Endodermal cell (in vitro differentiated cells): ENCODE measurements at places on chromosomes 11 and 22.

GRCh38 chr11:119218141-119218878 is 12.2 kb downstream of the CBL start:
- no peak overlapping the region for H3K27ac ChIP-seq
- no peaks in the 10 kb centered on the region for H3K36me3 ChIP-seq
- peak; percentile 2 for DNase-seq
- no peak overlapping the region for H3K4me3 ChIP-seq
- no peaks in the 10 kb centered on the region for H3K4me1 ChIP-seq
- H3K27me3 ChIP-seq, result no peaks in the 10 kb centered on the region

DNA sequence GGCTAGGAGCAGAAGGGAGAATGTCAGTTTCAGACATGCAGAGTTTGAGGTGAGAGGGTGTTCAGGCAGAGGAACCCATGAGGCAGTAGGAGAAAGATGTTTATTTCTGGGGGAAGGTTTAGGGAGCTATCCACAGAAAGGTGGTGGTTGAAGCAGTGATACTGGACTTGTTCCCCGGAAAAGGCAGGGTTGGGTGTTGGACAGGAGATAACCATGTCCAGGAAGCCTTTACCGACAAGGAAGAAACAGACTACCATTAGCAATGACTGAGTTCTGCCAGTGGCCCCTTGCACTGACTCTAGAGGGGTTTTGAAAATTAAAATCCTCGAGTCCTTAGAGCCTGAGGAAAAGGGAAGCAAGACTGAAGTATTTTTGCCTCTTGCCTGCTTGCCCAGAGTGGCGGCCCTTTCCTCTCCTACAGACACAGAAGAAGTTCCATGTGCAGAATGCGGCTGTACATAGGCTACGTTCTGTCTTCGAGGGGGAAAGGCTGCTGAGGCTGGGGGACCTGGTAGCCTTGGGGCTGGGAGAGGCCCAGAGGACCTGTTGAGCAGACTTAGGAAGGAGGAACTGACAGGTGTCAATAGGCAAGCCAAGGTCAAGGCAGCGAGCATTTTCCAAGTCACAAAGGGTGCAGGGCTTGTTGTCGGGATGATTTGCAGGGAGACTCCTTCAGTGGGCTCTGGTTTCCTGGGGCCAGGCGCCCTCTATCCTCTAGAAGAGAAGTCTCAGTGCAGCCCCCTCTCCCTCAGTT is 146.7 kb downstream of the LDLRAD3 start:
- peaks cover 39% of the 10 kb centered on the region for H3K36me3 ChIP-seq
- H3K4me1 ChIP-seq, result no peaks in the 10 kb centered on the region
- H3K27ac ChIP-seq, result no peak overlapping the region

DNA sequence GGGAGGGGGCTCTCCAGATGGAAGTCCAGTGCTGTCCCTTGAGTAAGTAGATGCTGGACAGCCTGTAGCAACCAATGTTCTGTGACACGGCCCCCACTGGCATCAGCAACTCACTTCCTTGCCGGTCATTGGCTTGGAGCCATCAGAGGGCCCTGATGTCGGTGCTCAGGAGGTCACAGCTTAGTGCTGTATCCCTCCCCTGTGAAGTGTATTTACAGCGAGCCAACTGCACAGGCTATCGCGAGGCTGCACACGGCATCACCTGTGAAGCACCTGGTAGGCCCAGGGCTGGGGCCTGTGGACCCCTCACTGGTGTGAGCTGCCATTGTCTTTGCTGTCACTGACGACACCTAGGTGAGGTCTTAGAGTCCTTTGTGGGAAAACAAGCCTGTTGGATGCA is 13.4 kb upstream of the ACR start:
- H3K4me1 ChIP-seq, result no peaks in the 10 kb centered on the region
- H3K27me3 ChIP-seq, result peaks cover 30% of the 10 kb centered on the region
- no peak overlapping the region for H3K4me3 ChIP-seq
- no peak overlapping the region for H3K27ac ChIP-seq
- H3K36me3 ChIP-seq, result peaks cover 5% of the 10 kb centered on the region

GRCh38 chr11:9069862-9070470 is 21.4 kb downstream of the SCUBE2 start:
- H3K36me3 ChIP-seq, result no peaks in the 10 kb centered on the region
- H3K4me3 ChIP-seq, result no peak overlapping the region
- peaks cover 5% of the 10 kb centered on the region for H3K27me3 ChIP-seq
- H3K27ac ChIP-seq, result no peak overlapping the region

- H3K27me3 ChIP-seq, result peaks cover 61% of the 10 kb centered on the region
- no peaks in the 10 kb centered on the region for H3K4me1 ChIP-seq
- peak; percentile 75 for DNase-seq
- no peaks in the 10 kb centered on the region for H3K36me3 ChIP-seq
- H3K27ac ChIP-seq, result no peak within 1 kb of the TSS
- peak within 1 kb of the TSS; percentile 92 for H3K4me3 ChIP-seq
These were observed at the start of gene PLEKHA7 for GRCh38 chr11:17014321-17014832. Gene PLEKHA7, minus strand, starts transcription at chr11:17014414. Its CDS starts 13 bp downstream, at chr11:17014401.

GRCh38 chr11:93278976-93279375 is 51.6 kb upstream of the DEUP1 start:
- no peak overlapping the region for H3K27ac ChIP-seq
- no peaks in the 10 kb centered on the region for H3K36me3 ChIP-seq
- H3K4me3 ChIP-seq, result no peak overlapping the region
- H3K4me1 ChIP-seq, result no peaks in the 10 kb centered on the region

GRCh38 chr11:94279996-94280395 is 24.4 kb upstream of the IZUMO1R start:
- no peak overlapping the region for H3K27ac ChIP-seq
- peaks cover 5% of the 10 kb centered on the region for H3K4me1 ChIP-seq
- no peaks in the 10 kb centered on the region for H3K27me3 ChIP-seq
- no peaks in the 10 kb centered on the region for H3K36me3 ChIP-seq

DNA sequence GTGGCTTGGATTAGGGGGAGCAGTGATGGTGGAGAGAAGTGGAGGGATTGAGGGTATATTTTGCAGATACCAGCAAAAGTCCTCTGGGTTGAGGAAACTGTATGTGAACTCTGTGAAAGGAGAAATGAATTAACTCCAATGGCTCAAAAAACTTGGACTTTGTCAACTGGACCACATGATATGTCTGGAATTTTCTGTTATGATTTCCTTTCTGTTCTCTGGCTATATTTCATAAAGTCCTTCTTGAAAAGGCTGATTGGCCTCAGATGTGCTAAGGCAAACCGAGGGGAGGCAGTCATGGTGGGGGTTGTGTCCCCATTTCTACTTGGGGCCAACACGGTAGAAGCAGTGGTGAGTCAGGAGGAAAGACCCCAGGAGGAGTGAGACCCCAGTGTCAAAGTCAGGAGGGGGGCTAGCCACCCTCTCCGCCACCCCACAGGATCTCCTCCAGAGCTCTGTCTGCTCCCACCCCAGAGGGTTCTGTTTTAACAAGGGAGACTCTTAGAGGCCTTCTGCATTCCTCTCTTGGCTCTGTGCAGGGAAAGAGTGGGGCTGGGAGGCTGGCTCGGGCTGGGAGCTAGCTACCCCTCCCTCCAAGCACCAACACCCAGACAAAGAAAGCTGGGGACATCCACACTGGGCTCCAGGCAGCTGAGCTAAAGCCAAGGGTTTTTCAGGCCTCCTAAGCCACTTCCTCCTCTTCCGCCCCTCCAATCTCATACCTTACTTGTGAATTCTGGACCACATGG is 13.8 kb downstream of the CHRDL2 start:
- no peaks in the 10 kb centered on the region for H3K36me3 ChIP-seq
- H3K27ac ChIP-seq, result no peak overlapping the region
- peaks cover 5% of the 10 kb centered on the region for H3K4me1 ChIP-seq

GRCh38 chr11:118076754-118077281 is at the start of gene TMPRSS4:
Gene TMPRSS4, plus strand, starts transcription at chr11:118077078. Its CDS starts 225 bp downstream, at chr11:118077303.
- H3K4me3 ChIP-seq, result no peak within 1 kb of the TSS
- no peaks in the 10 kb centered on the region for H3K27me3 ChIP-seq
- no peaks in the 10 kb centered on the region for H3K4me1 ChIP-seq
- DNase-seq, result no peak
- H3K27ac ChIP-seq, result no peak within 1 kb of the TSS
- H3K36me3 ChIP-seq, result no peaks in the 10 kb centered on the region

- H3K27me3 ChIP-seq, result no peaks in the 10 kb centered on the region
- no peaks in the 10 kb centered on the region for H3K36me3 ChIP-seq
- no peak for DNase-seq
- H3K27ac ChIP-seq, result no peak overlapping the region
These were observed 9.1 kb downstream of the LINC01488 start for GRCh38 chr11:69490516-69490915.

DNA sequence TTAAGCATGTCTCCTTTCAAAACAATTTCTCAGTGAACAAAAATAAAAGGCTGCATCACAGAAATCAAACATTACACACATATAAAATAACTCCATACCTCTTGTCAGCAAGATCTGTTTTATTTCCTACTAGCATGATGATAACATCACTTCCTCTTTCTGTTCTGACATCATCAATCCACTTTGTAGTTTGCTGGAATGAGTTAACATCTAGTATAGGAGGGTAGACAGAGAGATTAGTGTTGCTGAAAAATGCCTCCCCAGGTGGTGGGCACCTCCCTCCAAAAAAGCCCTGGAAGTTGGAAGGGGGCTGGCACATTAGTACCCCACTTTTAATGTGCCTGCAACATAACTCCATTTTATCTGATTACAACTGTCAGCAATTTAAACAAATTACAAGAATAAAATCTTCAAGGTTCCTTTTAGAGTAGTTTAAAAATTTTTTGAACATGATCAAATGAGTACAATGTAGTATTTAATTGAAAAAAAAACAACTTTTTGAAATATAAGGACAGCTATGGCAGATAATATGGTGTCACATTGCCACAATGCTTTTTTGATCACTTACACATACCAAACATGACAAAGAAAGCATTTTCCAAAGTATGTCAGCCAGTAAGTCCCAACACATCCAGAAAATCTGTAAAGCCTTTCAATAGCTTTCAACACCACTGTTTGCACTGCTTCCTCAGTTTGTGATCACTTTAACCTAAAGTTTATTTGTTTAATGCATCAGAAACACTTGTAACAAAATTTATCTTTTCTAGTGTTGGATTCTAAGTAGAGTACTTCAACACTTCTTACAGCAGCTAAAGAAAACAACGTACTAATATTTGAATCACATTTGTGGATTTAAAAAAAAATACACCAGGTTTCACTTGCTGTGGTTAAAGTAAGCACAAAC is 44.5 kb downstream of the RAB6A start:
- H3K36me3 ChIP-seq, result peaks cover 64% of the 10 kb centered on the region
- no peaks in the 10 kb centered on the region for H3K27me3 ChIP-seq
- no peaks in the 10 kb centered on the region for H3K4me1 ChIP-seq
- H3K4me3 ChIP-seq, result no peak overlapping the region
- H3K27ac ChIP-seq, result no peak overlapping the region

DNA sequence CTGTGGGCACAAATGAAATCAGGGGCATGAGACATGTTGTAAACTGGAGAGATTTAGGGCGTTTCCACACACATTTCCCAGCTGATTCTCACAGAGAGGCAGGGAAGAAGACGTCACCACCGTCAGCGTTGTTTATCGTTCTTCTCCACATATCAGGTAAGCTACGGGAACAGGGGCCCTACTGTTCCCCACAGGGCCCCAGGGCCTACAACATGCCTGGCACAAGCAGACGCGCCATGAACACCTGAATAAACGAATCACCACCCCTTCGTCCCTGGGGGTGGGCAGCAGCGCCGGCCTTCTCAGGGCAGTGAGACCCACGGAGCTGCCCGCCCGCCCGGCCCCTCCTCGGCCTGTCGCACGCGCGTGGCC is 342 bp downstream of the EFCAB6 start:
- DNase-seq, result no peak
- H3K36me3 ChIP-seq, result no peaks in the 10 kb centered on the region
- H3K27ac ChIP-seq, result no peak overlapping the region
- H3K27me3 ChIP-seq, result no peaks in the 10 kb centered on the region
- H3K4me3 ChIP-seq, result peak overlapping the region; percentile 93

GRCh38 chr22:29936186-29936585 is 53.2 kb downstream of the MTMR3 start:
- H3K4me1 ChIP-seq, result no peaks in the 10 kb centered on the region
- no peak overlapping the region for H3K27ac ChIP-seq
- H3K27me3 ChIP-seq, result no peaks in the 10 kb centered on the region
- no peak for DNase-seq
- H3K4me3 ChIP-seq, result no peak overlapping the region
- no peaks in the 10 kb centered on the region for H3K36me3 ChIP-seq

DNA sequence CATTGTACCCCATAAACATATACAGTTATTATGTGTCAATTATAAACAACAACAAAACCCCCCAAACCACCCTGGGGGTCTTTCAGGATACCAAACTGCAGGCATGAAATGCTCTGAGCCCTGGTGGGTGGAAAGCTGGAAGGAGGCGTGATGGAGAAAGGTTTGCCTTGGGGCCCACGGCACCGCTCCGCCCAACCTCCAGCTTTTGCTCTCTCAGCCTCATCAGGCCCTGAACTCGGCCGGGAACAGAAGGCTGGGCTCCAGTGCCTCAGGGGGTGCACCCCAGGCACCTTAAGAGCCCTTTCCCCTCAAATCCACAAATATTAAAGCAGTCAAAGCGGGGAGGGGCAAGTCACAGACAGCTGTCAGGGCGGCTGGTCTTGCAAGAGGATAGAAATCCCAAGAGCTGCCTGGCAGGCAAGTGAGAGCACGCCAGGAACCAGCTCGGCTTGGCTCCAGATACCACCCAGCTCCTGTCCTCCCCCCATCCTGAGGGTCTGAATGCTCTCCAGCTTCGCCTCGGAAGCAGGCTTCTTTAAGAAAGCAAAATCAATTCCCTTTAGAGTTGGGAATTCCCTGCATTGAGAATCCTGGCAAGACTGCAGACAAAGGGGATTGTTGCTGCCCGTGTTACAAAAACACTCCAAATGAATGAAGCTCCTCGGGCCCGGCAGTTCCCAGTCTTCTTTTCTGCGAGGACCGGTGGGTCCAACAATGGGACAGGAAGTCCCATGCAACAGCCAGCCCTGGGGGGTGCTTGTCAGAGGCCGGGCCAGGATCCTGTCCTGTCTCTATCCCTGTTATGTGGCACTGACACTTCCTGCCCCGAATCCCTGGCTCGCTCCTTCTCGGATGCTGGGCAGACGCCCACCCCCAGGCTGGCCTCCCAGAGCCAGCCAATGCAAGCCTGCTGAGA is 80.8 kb downstream of the NAT10 start:
- no peak for DNase-seq
- H3K27ac ChIP-seq, result peak overlapping the region; percentile 87
- H3K27me3 ChIP-seq, result no peaks in the 10 kb centered on the region
- peaks cover 8% of the 10 kb centered on the region for H3K4me1 ChIP-seq

DNA sequence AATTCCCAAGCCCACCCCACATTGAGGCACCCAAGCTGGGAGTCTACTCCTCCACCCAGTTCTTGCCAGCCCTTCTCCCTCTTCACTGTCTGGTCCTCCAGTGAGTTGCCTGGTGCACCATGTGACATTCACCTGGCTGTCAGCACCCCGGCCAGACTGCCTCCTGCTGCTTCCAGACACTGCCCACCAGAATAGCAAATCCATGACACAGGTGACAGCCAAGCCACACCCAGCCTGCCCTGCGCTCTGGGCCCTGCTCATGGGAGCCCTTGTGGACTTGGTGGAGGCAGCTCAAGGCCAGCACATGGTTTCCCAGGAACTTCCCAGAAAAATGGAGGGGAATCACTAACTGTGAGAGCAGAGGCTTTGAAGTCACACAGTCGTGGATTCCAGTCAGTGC is 96.3 kb upstream of the CSNK2A3 start:
- no peak overlapping the region for H3K4me3 ChIP-seq
- no peak for DNase-seq

- no peaks in the 10 kb centered on the region for H3K36me3 ChIP-seq
- H3K4me3 ChIP-seq, result no peak overlapping the region
- DNase-seq, result no peak
- no peaks in the 10 kb centered on the region for H3K4me1 ChIP-seq
These were observed 764.2 kb downstream of the BRD1 start for GRCh38 chr22:49063545-49063890.
